Lower lobe of right lung (tissue), 2 donors: ENCODE measurements at places on chromosomes 1 and 21. TPM values are rescaled to one million over a fixed set of nuclear protein-coding genes. Genes with fewer than 3 reads are reported as not detected.

GRCh38 chr1:167369933-167370332 is 148.4 kb downstream of the CD247 start:
- DNase-seq, result no peak

DNA sequence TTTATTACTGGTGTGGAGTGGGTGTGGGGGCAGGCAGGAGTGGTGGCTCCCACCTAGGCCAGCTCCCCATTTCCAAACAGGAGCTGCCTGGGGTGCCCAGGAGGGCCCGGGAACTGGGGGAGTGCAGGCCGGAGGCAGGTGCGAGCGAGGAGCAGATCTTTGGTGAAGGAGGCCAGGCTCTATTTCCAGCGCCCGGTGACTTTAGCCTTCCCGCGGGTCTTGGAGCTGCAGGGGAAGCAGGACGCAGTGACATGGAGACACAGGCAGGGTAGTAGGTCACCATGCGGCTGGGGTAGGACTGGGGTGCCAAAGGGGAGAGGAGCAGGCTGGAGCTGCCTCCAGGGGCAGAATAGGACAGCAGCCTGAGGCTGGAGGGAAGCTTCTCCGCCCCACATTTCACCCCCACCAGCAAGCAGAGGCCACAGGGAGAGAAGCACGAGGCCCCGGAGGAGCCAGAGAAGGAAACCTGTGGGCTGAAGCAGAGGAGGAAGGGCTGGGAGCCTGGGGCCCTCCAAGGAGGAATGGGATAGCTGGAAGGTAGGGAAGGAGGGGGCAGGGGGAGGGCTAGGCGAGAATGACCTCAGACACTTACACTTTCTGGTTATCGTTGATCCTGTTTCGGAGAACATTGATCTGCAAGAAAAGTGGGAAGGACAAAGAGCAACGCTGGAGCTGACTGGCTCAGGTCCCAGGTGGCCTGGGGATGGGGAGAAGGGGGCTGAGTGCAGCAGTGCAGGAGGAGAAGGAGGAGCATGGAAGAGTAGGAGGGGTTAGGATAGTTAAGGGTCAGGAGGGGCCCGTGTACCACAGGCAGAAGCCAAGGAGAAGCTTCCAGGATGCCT is 18.2 kb downstream of the TNNT2 start:
- DNase-seq, result peak; percentile 31

DNA sequence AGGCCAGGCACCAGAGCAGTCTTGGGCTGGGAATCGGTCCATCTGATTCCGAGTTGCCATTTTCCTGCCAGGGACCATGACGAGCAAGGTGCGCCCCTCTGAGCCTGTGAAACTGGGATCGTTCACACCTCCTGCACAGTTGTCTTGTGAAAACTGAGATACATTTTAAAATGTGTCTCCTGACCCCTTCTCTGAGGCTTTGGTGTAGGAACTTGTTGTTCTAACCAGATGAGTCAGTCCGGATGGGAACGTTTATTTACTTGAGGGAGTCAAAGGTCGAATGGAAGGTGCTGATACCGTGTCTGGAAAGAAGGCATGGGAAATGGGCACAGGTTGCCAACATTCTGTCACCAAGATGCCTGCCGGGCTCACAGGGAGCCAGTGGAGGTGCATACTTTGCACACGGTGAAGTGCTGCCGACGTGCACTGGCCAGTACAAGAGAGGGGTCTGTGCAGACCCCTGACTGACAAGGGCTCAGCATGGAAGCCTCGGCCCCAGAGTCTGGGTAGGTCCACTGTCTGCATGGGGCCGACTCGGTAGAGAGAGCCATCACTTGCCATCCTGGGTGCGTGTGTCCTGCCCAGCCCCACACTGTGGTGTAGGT is 7.4 kb upstream of the KCNN3 start:
- no peak for DNase-seq

DNA sequence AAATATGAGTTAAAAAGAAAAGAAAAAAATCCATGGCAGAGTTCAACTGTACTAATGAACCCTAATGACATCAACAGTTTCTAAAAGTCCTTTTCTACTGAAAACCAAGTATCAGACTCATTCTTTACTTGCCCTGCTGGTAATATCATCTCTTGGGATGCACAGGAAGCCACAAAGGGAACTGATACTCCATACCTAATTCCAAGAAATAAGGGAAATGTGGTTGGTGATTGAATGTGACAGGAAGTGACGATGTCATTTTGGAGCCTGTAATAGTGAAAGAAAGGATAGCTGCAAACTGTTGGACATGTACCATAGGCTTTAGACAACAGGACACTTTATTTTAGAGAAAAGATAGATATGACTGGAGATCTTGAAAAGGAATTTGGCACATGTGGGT is 98.7 kb upstream of the VAV3 start:
- no peak for DNase-seq

Gene BCL2L15
- total RNA-seq, result 1.3 TPM

Gene CDA
- 5.3 TPM for total RNA-seq
